Islet precursor cell (in vitro differentiated cells): ENCODE measurements at places on chromosomes 13 and 19.

GRCh38 chr13:68551701-68552522 is 1321.8 kb upstream of the PCDH9 start:
- no peak for DNase-seq

- peak; percentile 31 for DNase-seq
Measured at GRCh38 chr13:30997697-30998096, 65.2 kb downstream of the TEX26 start.

- peak; percentile 63 for DNase-seq
Measured at GRCh38 chr13:30862707-30863106, 43.4 kb upstream of the MEDAG start.

DNA sequence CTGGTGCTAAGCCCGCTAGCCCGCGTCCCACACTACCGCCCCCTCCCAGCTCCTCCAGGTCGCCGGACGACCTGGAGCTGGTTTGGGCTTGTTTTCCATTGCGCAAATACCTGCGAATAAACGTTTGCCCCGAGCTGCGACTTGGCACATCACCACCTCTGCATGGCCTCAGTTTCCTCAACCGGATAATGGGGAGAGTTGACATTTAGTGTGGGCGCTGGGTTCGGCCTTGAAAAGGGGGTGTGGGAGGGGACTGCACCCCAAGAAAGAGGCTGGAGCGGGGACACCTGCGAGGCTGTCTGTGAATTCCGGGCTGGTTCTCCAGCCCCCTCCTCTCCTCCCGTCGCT is 11.0 kb upstream of the JUND start:
- no peak for DNase-seq

- DNase-seq: no peak
Measured at GRCh38 chr19:18172331-18173053, 1.1 kb upstream of the IFI30 start.
